ENCODE measurements at places on chromosomes 2 and 18.

GRCh38 chr2:64924170-64924934, 64.8 kb upstream of the SLC1A4 start:
- DNase-seq = no peak

DNA sequence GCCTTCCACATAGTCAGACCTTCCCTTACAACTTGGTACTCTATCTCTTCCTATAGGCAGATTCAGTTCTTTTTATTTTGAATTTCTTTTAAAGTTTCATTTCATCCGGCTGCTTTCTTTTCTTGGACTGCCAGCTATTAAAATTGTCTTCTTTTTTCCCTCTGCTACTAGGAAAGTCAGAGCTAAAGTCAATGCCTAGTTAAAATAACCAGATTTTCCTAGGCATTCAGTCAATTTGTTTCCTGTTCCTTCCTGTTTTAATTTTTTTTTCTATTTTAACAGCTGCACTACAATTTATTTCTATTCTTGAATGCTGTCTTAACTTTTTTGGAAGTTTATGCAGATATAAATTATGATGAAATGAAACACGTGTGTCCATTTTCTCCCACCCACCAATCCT, 84.8 kb downstream of the EVA1A start:
- DNase-seq = no peak

DNA sequence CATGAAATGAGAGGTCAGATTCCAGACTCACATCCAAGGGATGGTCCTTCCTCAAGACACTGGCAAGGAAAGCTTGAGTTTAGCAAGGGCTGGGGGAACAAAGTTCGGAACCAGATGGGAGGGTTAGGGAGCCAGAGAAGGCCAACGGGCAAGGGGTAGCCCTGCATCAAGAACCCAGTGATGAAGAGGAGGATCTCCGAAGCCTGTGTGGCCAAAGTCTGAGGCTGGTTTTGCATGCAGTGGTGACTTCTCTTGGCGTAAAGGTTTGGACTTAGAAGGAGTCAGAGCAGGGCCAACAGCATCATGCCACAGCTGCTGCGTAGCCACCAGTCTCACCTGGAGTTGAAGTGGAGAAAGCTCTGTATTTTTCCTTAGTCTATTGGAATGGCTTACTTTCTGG, 123.5 kb upstream of the ALPP start:
- no peak for DNase-seq

DNA sequence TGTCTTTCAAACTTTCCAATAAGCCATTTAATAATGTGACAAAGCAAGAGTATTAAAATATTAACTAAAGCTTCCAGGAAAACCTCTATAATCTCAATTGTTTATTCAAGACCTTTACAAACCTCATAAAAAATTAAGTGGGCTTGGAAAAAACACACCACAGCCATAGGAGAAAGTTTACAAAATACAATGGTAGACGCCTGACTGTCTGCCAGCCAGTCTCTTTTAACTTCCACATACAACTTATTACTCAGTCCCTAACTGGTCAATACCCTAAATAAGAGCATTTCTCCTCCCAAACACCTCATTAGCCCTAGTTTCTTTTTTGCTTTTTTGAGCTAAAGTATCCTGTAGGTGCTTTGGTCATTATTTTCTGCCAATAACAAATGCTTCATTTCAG, 247.4 kb upstream of the CYP26B1 start:
- no peak for DNase-seq

DNA sequence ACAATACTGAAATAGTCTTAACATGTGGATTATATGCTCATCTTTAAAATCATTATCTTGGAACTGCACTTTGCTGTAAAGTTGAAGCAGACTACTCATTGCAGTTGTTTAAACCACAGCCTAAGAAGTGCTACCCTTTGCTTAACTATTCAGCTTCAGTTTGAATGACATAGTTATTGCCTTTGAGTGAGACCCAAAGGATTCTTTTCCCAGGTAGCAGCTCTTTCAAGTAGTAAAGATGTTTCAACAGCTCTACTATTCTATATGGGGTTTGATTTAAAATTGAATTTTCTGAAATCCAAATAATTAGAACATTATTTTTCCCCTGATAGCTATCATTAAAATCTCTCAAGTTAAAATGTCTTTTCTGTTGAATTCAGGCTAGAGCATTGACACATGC, 1.1 kb downstream of the SCG2 start:
- DNase-seq = no peak

GRCh38 chr2:233421091-233421816, 67.0 kb downstream of the DGKD start:
- DNase-seq = no peak
